ENCODE measurements at places on chromosomes 16 and 17.

- DNase-seq, result no peak
Observed at GRCh38 chr17:1936766-1937165, 88.4 kb downstream of the RTN4RL1 start.

GRCh38 chr17:72715906-72716572, 376.4 kb downstream of the SLC39A11 start:
- DNase-seq, result no peak

DNA sequence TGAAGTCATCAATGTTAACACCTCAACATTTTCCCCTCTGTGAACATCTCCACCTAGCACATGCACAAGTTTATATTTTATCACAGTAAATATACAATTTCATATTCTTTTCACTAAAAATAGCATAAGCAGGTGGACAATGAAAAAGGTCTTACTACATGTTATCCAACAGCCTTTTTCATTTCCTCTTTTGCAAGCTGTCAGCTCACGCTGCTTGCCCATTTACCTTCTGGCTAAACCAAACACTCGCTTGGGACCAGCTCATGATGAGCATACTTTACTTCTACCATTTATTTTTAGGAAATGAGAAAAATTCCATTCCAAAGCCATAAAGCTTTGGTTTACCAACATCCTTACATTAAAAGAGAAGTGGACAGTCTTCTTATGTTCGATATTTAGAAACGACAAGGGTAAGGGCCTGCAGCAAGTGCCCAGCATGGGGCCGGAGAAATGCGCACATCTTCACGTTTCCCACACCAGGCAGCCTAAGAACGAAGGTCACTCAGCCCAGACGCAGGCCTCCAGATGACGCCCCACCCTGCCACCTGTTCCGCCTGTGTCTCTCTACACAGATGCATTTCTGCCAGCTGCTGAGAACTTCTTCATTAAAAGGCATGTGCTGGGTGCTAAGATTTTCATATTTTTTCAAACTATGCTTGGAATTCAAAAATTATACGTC, 13.9 kb downstream of the SNN start:
- DNase-seq, result no peak

DNA sequence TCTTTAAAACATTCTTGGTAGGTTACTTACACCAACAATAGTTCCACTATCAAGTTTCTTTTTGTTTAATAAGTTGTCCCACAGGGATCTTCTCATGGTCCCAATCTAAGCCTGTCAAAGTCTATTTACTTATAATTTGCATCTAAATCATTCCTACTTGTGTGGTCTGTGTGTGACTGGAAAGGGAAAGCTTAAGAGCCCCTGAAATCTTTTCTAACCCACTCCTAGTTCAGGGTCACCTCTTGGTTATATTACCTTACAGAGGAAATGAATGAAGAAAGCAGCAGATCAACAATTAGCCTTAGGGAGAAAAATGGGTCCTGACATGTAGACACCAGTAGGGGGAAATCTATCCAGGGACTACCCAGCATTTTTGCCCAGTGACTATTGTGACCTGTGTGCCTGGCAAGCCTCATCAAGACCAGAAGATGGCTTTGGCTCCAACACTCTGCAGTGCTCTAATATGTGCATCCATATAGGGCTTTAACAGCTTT, 110.4 kb upstream of the HAS3 start:
- no peak for DNase-seq

GRCh38 chr17:66638707-66639479, 196.0 kb upstream of the CACNG5 start:
- DNase-seq, result no peak

DNA sequence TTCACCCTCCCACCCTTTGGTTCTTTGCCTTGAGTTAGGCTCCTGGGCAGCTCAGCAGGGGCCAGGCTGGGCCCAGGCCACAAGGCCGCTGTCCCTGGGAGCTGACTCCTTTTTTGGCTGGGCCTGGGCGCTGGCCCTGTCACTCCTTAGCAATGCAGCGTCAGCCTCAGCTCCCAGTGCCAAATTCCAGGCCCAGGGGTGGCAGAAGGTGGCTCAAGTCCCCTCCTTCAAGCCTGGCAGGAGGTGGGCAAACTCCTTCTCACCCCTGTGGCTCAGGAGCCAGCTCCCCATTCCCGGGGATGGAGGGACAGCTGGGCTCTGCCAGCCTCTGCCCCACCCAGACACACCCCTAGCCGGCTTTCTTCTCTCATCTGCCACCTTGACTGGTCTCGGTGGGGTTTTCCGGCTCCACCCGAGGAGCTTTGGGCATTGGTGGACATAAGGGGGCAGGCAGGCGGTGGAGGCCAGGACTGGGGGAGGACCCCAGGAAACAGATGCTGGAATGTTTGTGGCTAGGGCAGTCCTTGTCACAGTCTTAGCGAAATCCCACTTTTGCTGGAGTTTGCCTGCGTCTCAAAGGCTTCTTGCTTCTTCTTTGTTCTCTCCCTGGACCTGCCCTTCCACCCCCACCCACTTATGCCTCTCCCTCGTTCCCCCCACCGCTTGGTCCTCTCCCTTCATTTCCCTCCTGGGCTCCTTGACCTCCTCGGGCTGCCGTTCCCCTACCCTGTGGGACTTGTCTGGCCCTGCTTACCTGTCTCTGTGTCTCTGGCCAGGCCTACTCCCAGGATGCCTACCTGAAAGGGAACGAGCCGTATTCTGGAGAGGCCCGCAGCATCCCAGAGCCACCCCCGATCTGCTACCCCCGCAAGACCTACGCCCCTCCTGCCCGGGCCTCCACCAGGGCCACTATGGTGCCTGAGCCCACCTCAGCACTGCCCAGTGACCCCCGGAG, 37.4 kb downstream of the ARHGAP23 start:
- DNase-seq, result peak; percentile 94

- no peak for DNase-seq
Observed at GRCh38 chr16:55033225-55034156, 102.8 kb downstream of the IRX5 start.
